ENCODE measurements at places on chromosomes 16 and 17.

GRCh38 chr17:35046740-35047283 lies 16.7 kb downstream of the RFFL start:
- peak; percentile 47 for DNase-seq

DNA sequence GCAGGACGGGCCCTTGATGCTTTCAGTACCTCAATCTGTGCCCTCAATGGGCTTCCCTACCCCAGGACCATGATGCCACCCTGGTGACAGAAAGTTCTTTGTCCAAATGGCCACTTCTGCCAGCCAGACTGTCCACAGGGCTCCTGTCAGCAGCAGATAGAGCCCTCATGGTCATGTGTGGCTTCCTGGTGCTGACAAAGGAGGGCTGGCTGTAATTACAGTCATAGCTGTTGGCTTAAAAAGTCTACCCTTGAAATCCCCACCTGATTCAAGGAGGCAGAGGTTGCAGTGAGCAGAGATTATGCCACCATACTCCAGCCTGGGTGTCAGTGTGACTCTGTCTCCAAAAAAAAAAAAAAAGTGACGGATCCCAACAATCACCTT lies 3.3 kb downstream of the TRPV2 start:
- peak; percentile 26 for DNase-seq

DNA sequence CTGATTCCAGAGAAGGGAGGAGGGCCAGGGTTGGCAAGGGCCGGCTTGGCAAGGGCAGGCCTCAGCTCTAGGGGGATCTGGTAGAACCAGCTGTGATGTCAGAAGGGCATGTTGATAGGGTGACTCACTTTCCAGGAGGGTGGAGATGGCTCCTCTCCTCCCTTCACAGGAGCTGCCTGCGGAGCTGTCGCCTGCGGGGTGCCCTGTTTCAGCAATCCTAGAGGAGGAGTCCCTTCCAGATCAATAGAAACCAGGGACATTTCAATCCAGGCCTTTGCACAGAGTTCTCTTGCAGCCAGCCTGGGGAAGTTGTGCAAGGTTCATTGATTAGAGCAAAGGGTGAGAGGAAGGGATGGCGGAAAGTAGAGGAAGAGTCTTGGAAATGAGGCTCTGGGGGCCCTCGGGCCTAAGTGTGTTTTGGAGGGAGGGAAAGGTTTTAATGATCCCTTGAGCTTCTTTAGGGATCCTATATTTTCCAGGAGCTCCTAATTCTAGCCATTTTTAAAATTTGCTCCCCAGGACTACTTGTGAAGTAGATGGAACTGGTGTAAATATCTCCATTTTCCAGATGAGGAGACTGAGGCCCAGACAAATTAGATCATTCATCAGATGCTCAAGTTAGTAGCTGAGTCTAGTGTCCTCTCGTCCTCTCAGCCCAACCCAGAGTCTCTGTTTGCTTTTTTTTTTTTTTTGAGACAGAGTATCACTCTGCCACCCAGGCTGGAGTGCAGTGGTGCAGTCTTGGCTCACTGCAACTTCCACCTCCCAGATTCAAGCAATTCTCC lies 24.8 kb upstream of the CSNK2A2 start:
- DNase-seq = no peak

DNA sequence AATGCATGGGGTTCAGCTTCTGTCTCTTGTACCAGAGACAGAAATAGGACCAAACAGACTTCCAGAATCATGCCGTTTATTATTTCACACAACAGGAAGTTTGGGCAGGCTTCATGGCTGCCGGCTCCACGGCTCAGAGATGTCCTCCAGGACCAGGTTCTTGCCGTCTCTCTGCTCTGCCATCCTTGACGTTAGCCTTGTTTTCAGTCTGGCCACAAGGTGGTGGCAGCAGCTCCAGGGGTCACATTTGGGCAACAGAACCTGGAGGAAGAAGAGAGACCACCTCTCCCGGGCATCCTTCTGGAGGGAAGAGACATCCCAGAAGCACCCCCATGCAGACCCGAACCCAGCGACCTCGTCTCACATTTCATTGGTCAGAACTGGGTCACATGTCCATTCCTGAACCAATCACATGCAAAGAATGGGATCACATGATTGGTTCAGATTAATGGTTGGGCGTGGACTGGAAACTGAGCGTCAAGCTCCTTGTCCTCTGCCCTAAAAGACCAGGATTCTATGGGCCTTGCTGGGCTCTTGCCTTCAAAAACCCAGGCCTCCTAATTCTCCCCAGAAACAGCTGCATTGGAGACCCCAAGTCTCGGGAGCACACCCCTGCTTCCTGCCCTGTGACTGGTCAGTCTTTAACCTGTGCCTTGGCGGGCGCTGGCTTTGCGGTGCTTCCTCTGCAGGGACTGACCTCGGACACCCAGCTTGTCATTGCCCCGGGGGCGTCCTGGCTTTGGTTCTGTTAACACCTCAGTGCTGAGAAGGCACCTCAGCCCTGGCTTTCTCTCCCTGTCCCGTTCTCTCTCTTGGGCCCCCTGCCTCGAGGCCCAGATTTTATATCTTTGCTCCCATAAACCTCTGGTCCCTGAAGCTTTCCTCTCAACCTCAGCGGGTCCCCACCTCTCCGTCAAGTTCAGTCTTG lies 63.3 kb downstream of the IRF8 start:
- no peak for DNase-seq

GRCh38 chr17:9140550-9141424 lies 119.5 kb downstream of the NTN1 start:
- DNase-seq = peak; percentile 27

- DNase-seq = no peak
These were observed 11.8 kb upstream of the TMEM220 start for GRCh38 chr17:10741416-10742135.

DNA sequence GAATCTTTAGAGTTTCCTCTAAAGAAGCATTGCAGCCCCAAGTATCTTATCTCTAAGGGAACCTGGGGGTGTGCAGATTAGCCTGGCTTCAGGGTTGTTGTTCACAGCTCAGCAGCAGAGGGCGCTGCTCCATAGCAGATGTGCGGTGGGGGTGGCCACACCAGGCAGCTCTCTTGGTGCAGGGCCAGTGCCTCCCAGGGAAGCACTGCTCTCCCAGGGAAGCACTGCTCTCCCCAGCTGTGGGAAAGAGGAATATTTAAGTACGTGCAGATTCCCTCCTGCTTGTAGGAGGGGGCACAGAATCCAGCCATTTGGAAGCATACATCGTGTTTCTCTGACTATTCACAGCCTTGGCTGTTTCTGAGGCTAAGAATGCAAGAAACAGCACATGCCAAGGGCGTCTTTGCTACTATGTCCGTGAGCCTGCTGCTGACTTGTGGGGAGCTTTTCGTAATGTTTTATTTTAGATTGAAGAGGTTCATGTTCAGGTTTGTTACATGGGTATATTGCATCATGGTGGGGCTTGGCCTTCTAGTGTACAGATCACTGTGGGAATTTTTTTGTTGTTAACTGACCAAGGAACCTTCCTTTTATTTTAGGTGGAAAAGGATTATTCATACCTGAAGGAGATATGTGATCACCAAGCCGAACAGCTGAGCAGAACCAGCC lies 217.8 kb downstream of the SPECC1 start:
- peak; percentile 80 for DNase-seq

- DNase-seq = no peak
These were observed 184.4 kb downstream of the SNX29 start for GRCh38 chr16:12160815-12161550.

DNA sequence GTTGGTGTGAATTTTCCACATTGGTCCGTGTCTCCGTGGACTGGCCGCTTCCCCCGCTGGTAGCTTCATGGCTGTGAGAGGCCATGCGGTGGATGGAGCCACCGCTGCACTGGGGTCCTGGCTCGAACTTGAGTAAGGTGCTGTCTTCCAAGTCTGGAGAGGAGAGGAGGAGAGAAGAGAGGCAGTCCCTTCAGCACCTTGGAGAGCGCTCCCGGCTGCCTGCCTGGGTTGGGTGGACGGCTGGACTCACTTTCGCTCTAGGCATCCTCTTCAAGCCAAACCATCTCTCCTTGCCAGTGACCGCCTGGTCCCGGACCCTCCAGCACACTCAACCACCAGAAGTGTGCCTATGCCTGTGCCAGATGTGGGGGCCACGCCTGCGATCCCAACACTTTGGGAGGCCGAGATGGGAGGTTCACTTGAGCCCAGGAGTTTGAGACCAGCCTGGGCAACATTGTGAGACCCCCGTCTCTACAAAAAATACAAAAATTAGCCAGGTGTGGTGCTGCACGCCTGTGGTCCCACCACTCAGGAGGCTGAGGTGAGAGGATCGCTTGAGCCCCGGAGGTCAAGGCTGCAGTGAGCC lies 6.2 kb downstream of the JPH3 start:
- peak; percentile 58 for DNase-seq

DNA sequence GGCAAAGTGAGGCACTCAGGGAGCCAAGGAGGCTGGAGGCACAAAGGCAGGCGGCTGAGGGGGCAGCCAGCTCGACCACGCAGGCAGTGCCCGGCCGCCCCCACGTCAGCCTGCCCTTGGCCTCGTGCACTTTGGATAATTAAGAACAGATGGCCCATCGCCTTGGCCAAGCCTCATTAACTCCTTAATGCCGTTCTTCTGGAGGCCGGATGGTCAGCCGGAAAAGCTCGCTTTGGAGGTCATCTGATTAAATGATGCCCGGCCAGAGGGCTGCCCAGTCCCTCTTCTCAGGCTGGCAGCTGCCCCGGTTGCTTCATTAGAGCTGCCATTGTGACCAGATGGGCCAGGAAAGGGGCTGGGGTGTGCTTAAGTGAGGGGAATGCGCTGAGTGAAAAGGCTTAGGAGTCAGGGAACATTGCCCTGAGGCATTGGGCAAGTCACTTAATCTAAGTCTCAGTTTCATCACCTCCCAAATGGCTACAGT lies 364.0 kb downstream of the NPIPA8 start:
- no peak for DNase-seq

- DNase-seq = no peak
These were observed 111.8 kb downstream of the IRX3 start for GRCh38 chr16:54174750-54175149.

DNA sequence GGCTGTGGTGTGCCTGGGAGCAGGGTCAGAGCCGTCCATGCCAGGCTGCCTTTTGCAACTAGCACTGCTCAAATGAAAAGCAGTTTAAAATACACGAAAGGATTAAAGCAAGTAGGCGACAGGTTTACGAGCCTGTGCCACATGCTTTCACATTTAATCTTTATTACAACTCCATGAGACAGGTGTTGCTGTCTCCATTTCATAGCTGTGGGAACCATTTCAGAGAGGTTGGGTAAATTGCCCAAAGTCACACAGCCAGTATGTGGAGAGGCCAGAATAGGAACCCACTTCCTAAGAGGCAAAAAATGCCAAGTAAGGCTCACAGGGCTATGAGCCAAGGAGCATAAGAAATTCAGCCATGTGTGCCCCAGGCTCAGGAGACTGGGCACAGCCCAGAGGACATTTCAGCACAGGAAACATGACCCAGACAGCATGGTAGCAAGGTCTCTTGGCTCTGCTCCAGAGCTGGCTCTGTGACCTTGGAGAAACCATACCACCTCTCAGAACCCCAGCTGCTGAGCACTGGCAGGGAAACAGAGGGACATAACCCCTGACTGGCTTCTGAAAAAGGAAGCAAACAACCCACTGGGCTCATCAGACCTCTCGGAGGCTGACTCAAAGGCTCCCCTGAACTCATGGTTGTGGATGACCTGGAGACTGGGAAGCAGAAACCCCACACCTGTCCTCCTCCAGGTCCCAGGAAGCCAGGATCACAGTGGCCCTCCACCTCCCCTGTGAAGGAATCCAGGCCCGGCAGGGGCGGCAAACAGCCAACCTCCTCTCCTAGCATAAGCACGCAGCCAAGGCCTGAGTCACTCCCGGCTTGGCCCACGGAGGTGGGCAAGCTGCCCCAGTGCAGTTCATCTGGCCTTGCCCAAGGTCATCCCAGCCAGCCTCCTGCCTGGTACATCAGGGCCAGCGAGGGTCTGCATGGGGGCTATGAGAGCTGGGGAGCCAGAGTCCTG lies 40.3 kb upstream of the MRPS23 start:
- DNase-seq = peak; percentile 30

DNA sequence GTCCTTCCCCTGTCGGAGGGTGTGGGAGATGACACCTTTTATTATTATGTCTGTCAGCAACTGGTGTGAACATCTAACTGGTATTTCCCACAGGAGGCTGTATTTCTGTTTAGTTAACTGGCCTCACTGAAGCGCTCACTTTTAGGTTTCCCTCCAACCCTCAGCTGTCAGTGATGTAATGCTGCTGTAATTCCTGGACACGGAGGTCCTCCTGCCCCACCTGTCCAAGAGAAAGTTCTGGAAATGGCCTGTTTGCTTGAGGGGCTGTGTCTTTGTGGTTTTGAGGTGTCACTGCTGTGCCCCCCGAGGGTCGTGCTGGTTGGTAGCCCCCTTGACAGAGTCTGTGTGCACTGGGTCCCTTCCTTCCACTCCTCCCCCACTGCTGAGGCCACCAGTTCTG lies 11.5 kb downstream of the KCNJ12 start:
- no peak for DNase-seq

GRCh38 chr17:74465378-74466110 lies 890 bp upstream of the CD300A start:
- no peak for DNase-seq

GRCh38 chr17:35747540-35748017 lies 5.5 kb downstream of the GAS2L2 start:
- DNase-seq = peak; percentile 80

DNA sequence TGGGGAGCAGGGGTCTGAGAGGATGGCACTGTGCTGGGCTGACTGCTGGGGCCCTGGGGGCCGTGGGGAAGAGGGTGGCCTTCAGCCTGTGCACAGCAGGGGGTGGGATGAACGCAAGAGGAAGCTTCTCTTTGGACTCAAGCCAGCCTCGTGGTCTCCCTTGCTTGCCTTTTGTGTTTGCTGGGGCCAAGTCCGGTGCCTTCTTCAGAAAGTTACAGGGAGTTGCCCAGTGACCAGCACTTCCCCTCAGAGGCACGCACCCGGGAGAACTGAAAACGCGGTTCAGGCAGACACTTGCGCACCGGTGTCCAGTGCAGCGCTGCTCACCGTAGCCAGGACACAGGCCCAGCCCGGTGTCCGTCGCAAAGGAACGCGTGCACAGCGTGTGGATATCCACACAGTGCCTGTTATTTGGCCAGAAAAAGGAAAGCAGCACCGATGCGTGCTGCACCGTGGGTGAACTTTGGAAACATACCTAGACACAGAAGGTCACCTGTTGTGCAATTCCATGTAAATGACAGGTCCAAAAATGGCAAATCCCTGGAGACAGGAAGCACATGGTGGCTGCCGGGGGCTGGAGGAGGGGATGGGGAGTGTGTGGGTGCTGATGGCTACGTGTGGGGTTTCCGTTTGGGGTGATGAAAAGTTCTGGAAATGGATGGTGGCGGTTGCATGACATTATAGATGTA lies 29.4 kb upstream of the NUDT16L1 start:
- peak; percentile 94 for DNase-seq

- no peak for DNase-seq
These were observed 62.3 kb upstream of the ZNF423 start for GRCh38 chr16:49918257-49918656.

All from suppressor macrophage treated with lipopolysaccharide for 4 hours (primary cell).